ENCODE measurements at places on chromosomes 2 and 18. TPM values are rescaled to one million over a fixed set of nuclear protein-coding genes. Genes with fewer than 3 reads are reported as not detected.

GRCh38 chr2:218876562-218877219 is 4.0 kb upstream of the WNT10A start:
- DNase-seq: peak; percentile 56
- H3K4me3 ChIP-seq: no peak overlapping the region
- H3K36me3 ChIP-seq: no peaks in the 10 kb centered on the region
- H3K4me1 ChIP-seq: peaks cover 38% of the 10 kb centered on the region

GRCh38 chr2:233385489-233386044 is 31.3 kb downstream of the DGKD start:
- peaks cover 2% of the 10 kb centered on the region for H3K36me3 ChIP-seq
- peak overlapping the region; percentile 24 for H3K4me3 ChIP-seq
- H3K27ac ChIP-seq: peak overlapping the region; percentile 96

DNA sequence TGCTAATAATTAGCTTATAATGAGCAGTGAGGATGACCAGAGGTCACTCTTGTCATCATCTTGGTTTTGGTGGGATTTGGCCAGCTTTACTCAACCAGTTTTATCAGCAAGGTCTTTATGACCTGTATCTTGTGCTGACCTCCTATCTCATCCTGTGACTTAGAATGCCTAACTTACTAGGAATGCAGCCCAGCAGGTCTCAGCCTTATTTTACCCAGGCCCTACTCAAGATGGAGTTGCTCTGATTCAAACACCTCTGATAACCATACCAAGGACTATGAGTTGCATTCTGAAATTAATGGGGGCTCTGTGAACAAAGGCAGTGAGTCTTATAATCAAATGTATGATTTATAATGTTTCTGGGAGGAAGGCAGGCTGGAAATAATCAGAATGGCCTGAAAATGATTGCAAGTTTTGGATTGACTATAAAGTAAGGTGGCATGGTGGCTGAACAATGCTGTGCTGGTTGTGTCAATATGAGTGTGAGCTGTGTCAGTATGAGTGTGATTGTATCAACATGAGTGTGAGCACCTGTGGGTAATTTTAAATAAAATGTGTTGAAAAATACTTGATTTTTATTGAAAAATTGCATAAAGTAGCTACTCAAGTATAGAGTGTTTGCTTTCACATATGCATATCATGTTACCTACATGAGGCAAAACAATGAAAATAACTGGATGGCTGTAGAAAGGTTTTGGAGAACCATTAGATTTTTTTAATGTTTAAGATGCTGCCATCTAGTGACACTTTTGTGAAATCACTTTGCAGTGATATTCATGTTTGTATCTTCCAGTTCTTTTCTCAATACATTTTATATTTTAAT is 103.0 kb downstream of the KYNU start:
- H3K4me1 ChIP-seq: peaks cover 19% of the 10 kb centered on the region
- H3K36me3 ChIP-seq: no peaks in the 10 kb centered on the region
- no peak overlapping the region for H3K27ac ChIP-seq
- H3K27me3 ChIP-seq: no peaks in the 10 kb centered on the region

The ANKRD36 gene
- 15.3 TPM for total RNA-seq

DNA sequence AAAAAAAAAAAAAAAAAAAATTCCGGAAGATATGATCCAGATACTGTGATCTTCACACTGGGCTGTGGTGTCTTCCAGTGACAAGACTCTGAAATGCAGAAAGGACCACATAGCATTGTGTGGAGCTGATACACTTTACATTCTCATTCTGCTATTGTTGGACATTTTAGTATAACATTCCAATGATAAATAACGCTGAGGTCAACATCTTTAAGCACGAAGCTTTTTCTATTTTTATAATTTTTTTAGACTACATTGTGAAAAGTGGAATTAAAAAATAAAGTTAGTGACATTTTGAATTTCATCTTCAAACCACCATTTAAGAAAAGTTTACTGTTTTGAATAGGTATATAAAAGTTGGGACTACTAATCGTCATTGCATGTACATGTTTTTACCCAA is 62.7 kb downstream of the CDCA7 start:
- no peaks in the 10 kb centered on the region for H3K36me3 ChIP-seq
- no peak overlapping the region for H3K27ac ChIP-seq
- no peaks in the 10 kb centered on the region for H3K27me3 ChIP-seq

DNA sequence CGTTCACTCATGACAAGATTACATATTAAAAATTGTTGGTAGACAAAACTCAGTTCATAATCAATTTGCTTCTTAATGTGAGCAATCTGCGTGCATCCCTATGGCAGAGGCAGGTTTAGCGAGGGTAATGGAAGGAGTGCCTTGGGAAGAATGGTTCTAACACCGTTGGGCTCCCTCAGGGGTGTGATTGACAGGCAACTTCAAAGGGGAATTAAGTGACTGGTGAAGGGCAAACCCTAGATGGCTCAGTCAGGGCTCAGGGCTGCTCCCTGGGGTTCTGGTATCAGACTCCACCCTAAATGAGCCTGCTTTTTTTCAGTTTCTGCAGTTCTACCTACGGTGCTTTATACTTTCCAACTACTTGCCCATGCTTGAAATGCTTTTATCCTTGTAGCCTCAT is 419.5 kb upstream of the CELF4 start:
- H3K4me3 ChIP-seq: no peak overlapping the region
- H3K36me3 ChIP-seq: no peaks in the 10 kb centered on the region
- H3K4me1 ChIP-seq: no peaks in the 10 kb centered on the region
- DNase-seq: no peak
- H3K27me3 ChIP-seq: no peaks in the 10 kb centered on the region

GRCh38 chr18:8695932-8696517 is 9.3 kb upstream of the MTCL1 start:
- no peak for DNase-seq
- H3K4me3 ChIP-seq: no peak overlapping the region
- H3K27me3 ChIP-seq: no peaks in the 10 kb centered on the region
- H3K4me1 ChIP-seq: peaks cover 7% of the 10 kb centered on the region
- no peaks in the 10 kb centered on the region for H3K36me3 ChIP-seq

The CYP26B1 gene
- total RNA-seq: not detected

DNA sequence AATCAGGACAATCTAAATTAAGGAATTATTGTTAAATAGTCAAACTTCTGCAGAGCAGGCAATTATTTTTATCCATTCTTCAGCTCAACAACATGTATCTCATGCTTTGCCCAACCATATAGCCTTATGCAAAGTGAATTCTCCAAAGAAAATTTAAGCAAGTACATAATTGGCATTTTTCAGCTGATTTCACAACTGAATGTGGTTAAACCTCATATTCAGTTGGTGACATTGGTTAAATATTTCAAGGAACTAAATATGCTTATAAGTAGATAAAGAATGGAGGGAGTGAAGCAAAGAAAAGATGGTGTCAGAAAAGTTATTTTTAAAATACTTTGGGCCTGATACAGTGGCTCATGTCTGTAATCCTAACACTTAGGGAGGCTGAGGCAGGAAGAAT is 816.2 kb downstream of the NRXN1 start:
- no peaks in the 10 kb centered on the region for H3K36me3 ChIP-seq
- no peaks in the 10 kb centered on the region for H3K4me1 ChIP-seq
- H3K27ac ChIP-seq: no peak overlapping the region
- no peaks in the 10 kb centered on the region for H3K27me3 ChIP-seq
- no peak for DNase-seq

The VAMP8 gene
- total RNA-seq: 135 TPM

DNA sequence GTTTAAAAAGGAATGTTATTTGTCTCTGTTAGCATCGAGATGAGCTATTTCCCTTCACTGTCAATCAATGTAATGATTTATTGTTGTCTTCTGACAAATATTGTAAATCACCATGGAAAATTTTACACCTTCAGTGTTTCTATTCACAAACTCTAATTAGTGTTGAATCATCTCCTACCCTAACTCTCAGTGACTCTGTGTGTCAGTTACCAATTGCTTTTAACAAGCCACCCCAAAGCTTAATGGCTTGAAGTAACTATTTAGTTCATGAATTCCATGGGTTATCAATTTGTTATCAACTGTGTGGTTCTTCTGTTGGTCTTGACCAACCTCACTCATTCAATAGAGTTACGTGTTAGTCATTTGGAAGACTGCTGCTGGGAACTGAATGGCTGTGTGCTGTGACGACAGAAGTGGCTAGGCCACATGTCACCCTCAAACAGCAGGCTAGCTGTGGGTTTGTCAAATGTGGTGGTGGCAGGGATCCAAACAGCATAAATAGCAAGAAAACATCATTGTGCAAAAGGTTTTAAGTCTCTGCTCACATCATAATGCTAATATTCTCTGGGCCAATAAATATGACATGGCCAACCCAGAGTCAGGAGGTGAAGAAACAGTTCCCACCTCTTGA is 910.8 kb upstream of the CDH2 start:
- no peaks in the 10 kb centered on the region for H3K4me1 ChIP-seq
- no peaks in the 10 kb centered on the region for H3K36me3 ChIP-seq
- H3K4me3 ChIP-seq: no peak overlapping the region
- H3K27me3 ChIP-seq: no peaks in the 10 kb centered on the region

The ASB18 gene
- not detected for total RNA-seq

GRCh38 chr18:12703664-12704063 is 822 bp downstream of the PSMG2 start:
- peak overlapping the region; percentile 96 for H3K4me3 ChIP-seq
- peaks cover 2% of the 10 kb centered on the region for H3K36me3 ChIP-seq
- peak overlapping the region; percentile 98 for H3K27ac ChIP-seq
- DNase-seq: no peak

The GNLY gene
- not detected for total RNA-seq

DNA sequence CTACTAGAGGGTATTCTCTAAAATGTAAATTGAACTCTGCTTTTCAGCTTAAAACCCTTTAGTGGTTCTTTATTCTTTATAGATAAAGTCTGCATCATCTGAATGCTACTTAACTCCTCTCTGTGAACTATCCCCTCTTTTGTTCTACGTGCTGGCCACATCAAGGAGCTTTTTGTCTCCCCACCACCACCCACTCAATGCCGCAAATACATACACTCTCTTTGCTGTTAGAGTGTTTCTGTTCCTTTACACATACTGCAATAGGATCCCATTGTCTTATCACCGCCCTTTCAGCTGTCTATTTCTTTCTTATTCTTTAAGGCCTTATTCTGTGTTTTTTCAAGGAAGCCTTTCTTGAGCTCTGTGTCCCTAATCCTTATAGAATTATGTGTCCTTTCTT is 83.3 kb downstream of the EML4 start:
- no peak overlapping the region for H3K4me3 ChIP-seq
- no peaks in the 10 kb centered on the region for H3K27me3 ChIP-seq
- peaks cover 12% of the 10 kb centered on the region for H3K4me1 ChIP-seq
- no peak overlapping the region for H3K27ac ChIP-seq

The RIT2 gene
- total RNA-seq: not detected

The TNFRSF11A gene
- total RNA-seq: 0.56 TPM

DNA sequence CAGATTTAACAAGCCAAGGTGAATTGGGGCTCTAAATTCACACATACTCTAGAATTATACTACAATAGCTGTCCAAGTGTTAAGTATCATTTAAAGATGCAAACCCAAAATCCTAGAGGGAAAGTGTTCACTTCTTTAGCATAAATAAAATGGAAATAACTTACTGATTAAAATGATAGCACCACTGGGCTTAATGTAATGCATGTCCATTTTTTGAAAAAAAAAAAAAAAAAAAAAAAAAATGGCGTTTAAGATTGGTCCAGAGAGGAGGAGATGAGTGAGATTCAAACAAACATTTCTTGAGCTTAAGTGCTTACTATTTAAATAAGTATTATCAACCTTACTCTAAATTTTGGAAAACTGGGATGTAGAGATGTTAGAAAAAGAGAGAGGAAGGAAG is 251.5 kb upstream of the CWC22 start:
- no peaks in the 10 kb centered on the region for H3K4me1 ChIP-seq
- no peak for DNase-seq
- H3K36me3 ChIP-seq: no peaks in the 10 kb centered on the region
- H3K27me3 ChIP-seq: no peaks in the 10 kb centered on the region
- no peak overlapping the region for H3K4me3 ChIP-seq
- no peak overlapping the region for H3K27ac ChIP-seq

- H3K36me3 ChIP-seq: peaks cover 5% of the 10 kb centered on the region
- no peak for DNase-seq
- no peaks in the 10 kb centered on the region for H3K27me3 ChIP-seq
- H3K4me1 ChIP-seq: peaks cover 5% of the 10 kb centered on the region
- H3K4me3 ChIP-seq: peak overlapping the region; percentile 93
- peak overlapping the region; percentile 86 for H3K27ac ChIP-seq
Observed at GRCh38 chr2:71129114-71129901, 721 bp downstream of the MCEE start.

DNA sequence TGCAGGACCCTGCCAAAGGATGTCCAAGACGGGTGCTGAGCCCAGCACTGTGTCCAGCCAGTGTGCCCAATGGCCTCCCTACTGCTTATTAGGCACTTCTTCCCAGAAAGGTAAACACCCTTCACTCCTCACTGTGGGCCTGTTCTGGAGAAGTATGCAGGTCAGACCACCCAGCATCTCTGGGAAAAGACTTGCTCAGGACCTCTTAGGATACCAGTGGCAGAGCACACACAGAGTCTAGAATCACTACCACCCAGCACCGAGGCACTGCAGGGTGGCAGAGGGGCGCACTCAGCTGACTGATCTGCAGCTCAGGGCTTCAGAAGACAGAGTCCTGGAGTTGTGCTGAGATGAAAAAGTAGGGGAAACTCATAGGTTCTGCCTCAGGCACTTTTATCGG is 25.8 kb downstream of the XDH start:
- no peaks in the 10 kb centered on the region for H3K27me3 ChIP-seq
- H3K27ac ChIP-seq: no peak overlapping the region
- DNase-seq: no peak
- H3K4me1 ChIP-seq: no peaks in the 10 kb centered on the region

The IDH1 gene
- 46.4 TPM for total RNA-seq

The SERPINB4 gene
- total RNA-seq: not detected

The RNF144A gene
- total RNA-seq: 0.80 TPM

DNA sequence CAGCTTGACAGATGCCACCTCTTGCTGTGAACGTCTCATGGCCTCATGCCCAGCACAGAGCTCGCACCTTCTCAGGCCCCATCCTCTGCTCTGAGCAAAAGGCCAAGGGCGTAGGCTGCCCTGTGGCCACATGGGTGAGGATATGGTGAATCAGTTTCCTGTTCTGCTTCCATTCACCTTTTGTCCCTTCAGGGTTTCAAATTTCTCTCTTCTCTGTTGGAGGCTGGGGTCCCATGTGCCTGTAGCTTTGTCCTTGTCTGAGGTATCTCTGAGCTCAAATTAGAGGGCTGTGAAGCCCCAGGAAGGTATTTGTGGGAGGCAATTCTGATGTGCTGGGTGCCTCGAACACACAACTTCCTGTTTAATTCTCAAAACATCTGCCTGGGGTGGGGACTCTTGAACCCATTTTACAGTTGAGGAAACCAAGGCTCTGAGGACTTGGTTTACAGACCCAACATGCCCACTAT is 29.0 kb downstream of the ZAP70 start:
- no peak overlapping the region for H3K4me3 ChIP-seq
- DNase-seq: no peak
- H3K27me3 ChIP-seq: no peaks in the 10 kb centered on the region
- no peak overlapping the region for H3K27ac ChIP-seq
- no peaks in the 10 kb centered on the region for H3K36me3 ChIP-seq

Measured in GM12878 (cell line).